NK-92 treated with Interleukin-12 subunit alpha and Interleukin-12 subunit beta, amount 100 ng/mL, for 24 hours (cell line): ENCODE measurements at places on chromosomes 3 and 15.

- DNase-seq = peak; percentile 81
These were observed 33.2 kb downstream of the TM4SF4 start for GRCh38 chr3:149507491-149508324.

DNA sequence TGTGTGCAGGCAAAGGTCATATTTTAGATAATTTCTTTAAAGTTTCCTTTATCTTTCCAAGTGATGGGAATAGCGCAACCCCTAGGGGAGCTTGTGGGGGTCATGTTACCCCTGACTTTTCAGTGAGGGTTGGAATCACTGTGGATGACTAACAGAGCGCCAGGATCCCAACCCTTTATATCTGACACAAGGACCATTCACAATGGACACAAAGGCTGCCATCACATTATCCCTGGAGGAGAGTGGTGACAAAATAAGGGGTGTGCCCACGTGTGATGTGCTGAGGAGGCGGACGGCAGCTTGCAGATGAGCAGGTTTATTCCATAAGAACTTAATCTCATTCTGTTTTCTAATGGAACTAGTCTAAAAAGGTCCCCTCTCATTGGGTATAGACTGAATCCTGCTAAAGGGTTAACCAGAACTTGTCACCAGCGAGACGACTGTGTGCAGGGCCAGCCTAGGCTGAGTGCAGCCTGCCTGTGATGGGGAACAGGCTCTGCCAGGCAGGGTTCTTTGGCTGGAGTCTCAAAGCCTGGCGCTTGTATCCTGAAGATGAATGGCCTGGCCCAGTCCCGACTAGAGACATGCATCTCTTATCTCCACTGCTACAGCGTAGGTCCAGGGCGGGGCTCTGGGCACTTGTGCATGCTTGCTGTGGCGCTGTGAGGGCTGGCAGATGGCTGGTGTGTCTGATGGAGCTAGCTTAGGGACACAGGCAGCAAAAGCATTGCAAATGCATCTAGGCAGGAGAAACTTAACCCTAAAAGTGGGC lies 50.2 kb downstream of the CHDH start:
- no peak for DNase-seq

DNA sequence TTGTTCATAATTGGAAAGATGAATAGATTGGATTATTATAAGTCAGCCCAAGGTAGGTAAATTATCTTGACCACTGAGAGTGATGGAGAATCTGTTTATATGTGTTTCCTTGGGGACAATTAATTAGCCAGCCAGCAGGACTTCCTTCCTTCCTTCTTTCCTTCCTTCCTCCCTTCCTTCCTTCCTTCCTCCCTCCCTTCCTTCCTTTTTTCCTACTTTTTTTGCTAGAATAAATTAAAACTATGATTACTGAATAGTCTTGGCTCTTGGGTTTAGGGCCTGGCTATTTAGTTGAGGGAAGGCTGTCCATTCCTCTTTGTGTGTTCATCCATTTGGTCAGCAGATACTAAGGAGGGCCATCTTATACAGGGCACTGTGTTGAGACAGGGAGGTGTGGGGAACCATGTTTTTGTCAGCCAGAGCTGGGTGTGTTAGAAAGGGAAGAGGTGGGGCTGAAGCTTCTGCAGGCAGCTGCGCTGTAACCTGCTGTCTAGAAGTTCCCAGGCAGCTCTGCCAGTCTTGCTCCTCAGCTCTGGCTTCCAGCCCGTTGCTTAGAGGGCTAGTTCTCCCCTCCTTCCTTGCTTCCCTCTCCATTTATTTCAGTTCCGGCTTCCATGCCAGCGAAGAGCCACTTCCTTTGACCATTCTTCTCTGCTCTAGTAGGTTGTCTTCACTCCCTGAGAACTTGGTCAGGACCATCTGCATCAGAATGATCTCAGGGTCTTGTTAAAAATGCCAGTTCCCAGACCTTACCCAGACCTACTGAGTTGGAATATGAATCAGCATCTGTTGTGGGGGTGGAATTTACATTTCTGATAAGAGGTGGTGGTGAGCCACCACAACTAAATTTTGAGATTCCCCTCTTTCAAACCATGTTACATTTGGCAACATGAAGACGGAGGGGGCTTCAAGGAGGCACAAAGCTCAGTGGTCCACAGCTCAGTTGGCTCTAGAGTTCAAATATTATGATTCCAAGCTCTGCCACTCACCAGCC lies 113.9 kb downstream of the DGKG start:
- no peak for DNase-seq

DNA sequence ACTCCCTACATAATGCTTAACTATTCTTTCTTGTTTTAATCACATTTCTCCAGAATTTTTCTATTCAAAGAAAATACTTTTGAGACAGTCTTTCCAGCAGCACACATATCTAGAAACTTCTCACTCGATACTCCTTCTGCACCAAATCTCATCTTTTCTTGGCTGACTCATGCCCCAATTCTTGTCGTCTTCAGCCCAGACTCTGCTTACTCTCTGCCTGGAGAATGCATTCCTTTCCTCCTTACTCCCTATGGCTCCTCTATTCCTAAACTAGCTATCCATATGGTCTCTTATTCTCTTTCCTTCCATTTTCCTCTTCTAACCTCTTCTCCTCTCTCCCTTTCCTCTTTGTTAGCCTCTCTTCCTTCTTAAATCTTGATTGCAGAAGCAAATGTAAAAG lies 158.7 kb downstream of the GBE1 start:
- no peak for DNase-seq

DNA sequence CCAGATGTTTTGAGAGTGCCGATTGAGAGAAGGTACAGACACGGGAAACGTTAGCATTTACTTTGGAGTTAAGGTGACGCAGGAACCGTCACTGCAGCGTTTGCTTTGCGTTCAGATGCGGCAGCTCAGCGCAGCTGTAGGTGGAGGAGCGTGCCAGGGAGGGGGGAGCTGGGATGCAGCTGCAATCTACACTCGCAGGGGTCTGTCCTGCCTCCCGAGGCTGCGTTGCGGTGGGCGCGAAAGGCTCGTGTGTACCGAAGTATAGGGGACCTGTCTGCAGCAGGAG lies 425 bp upstream of the FYTTD1 start:
- DNase-seq = no peak

GRCh38 chr3:152658977-152659720 lies 175.8 kb upstream of the P2RY1 start:
- no peak for DNase-seq

GRCh38 chr15:77836121-77836692 lies 203.5 kb upstream of the LINGO1 start:
- DNase-seq = no peak

DNA sequence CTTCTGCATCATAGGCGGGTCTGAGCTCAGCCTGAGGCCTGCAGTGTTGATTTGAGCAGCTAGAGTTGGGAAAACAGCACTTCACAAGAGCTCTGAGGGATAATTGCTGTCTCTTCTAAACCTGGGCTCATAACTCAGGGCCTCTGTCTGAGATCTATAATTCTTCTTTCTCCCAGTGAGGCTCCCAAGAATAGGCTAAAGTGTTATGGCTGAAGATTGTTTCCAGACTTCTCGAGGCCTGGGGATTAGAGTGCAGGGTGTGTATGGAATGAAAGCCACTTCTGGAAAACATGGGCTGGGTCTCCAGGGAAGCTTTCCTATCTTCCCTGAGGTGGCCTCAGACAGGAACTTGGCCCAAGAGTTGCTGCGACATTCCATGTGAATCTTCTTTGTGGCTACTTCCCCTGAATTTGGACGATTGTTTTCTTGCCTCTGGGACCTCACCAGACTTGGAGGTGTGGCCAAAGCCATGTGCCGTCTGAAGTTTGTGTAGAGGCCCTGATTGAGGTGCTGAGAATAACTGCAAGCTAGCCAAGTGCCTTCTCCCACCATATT lies 26.5 kb downstream of the MTMR14 start:
- DNase-seq = no peak

GRCh38 chr3:73504852-73505251 lies 119.9 kb downstream of the PDZRN3 start:
- no peak for DNase-seq

DNA sequence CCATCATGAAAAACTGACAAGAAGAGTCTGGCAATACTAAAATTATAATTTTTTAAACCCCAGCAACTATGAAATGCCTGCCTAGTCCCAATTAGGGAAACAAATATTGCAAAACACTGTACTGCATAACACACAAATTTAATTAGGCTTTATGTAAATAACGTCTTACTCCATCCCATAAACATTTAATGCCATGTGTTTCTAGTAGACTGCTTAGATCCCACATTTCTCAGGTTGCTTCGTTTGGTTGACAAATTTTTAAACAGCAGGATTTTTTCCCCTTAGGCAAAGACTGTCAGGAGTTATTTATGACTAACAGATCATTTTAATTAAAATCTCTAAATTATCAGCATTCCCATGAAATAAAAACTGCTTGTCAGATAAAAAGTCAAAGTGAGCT lies 29.9 kb downstream of the EIF2AK4 start:
- no peak for DNase-seq

DNA sequence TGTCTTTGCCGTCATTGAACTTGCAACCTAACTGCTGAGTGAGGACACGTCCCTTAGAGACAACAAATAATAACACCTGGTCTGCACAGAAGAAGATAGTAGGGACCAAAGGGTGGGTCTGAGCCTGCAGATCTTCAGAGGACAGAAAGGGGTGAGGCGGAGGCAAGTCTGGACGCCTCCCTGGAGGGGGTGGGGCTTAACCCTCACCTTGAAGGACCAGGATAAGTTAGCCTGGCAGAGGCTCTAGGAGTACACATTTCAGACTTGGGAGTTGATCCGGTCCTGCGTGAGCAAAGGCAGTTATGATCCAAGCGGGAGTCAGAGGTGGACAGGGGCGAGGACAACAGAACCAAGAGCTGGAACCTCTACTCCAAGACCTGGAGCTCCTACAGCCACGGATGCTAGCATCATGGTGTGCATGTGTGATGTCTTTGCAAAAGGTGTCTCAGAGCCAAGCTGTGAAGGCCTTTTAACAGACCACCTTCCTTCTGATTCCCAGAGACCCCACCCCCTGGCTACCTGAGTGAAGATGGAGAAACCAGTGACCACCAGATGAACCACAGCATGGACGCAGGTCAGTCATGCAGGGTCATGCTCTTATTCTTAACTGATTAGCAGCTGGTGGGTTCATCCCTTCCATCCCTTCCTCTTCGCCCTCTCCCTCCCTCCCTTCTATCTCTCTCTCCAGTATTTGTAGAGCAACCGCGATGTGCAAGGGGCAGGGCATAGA lies 88.0 kb downstream of the AAGAB start:
- DNase-seq = no peak

- no peak for DNase-seq
These were observed 84.2 kb downstream of the NEDD4 start for GRCh38 chr15:55909036-55909811.

- DNase-seq = no peak
These were observed 60.2 kb downstream of the IL16 start for GRCh38 chr15:81256916-81257315.

GRCh38 chr3:32237670-32238452 lies 619 bp upstream of the CMTM8 start:
- no peak for DNase-seq

DNA sequence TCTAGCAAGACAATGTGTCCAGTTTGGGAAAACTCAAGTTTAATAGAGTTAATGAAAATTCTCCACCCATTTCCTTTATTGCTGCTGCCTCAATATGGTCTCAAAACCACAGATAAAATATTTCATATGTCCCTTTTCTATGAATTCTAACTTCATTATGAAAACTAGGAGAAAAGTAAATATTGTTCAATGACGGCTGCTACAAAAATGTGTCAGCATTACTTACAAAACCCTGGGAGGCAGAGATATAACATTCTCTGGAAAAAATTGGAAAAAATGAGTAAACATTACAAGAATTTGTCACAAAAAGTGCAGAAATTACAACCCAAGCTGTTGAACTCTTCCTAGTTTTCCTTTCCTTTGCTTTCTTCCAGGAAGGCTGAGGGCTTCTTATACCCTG lies 22.2 kb upstream of the FBN1 start:
- DNase-seq = no peak

GRCh38 chr15:72106068-72106467 lies 11.9 kb downstream of the MYO9A start:
- no peak for DNase-seq

GRCh38 chr3:130509008-130509407 lies 8.0 kb upstream of the COL6A6 start:
- DNase-seq = no peak

- no peak for DNase-seq
These were observed 215.3 kb upstream of the THRB start for GRCh38 chr3:24709956-24710355.

GRCh38 chr15:38696109-38696727 lies 131.6 kb upstream of the RASGRP1 start:
- DNase-seq = peak; percentile 90

GRCh38 chr3:134485075-134485717 lies 589 bp downstream of the ANAPC13 start:
- DNase-seq = no peak

DNA sequence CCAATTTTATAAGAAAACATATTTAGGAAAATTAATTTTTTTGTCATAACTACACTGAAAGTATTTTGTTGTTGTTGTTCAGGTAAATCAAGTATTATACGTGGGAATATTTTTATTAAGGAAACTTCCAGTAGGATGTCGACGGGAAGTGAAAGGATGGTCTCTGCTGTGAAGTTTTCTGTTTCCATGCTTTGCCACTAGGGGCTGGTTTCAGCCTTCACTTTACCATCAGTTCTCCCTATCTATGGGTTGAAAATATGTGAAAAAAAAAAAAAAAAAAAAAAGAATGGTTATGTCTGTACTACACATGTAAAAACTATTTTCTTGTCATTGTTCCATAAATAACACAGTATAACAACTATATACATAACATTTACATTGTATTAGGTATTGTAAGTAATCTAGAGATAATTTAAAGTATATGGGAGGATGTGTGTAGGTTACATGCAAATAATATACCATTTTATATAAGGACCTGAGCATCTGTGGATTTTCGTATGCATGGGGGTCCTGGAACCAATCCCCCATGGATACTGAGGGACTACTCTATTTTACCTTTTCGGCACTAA lies 136.7 kb downstream of the SMAD6 start:
- no peak for DNase-seq

GRCh38 chr3:58272891-58273290 lies 33.2 kb upstream of the RPP14 start:
- no peak for DNase-seq
